ENCODE measurements at places on chromosomes 12 and 14.

- no peak for DNase-seq
Observed at GRCh38 chr14:93065272-93065730, 50.4 kb downstream of the ITPK1 start.

- DNase-seq, result no peak
Observed at GRCh38 chr12:129901254-129901653, 2.6 kb downstream of the TMEM132D start.

- DNase-seq, result peak; percentile 53
Observed at GRCh38 chr14:64684091-64684490, 20.1 kb upstream of the PLEKHG3 start.

DNA sequence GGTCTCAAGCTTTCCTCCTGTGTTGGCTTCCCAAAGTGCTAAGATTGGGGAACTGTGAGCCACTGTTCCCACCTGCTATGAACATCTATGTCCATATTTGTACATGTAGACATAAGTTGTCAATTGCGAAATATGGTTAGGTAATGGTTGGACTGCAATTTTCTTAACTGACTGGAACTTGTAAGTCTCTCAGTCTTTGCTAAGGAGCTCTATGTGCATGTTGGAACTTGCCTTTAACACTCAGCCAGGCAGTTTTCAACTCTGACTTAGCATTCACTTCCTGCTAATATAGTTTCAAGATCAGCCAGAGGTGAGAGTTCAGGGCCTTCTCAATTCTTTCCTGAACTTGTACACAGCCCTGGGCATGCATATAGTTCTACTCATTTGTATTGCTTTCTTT, 44.5 kb upstream of the EEA1 start:
- peak; percentile 98 for DNase-seq

- DNase-seq, result no peak
Observed at GRCh38 chr12:7729746-7730145, 17.4 kb downstream of the CLEC4C start.

GRCh38 chr12:82182601-82183190, 175.5 kb downstream of the CCDC59 start:
- DNase-seq, result no peak

All from fibroblast of pulmonary artery (primary cell).